ENCODE measurements at places on chromosomes 1 and 21. TPM values are rescaled to one million over a fixed set of nuclear protein-coding genes. Genes with fewer than 3 reads are reported as not detected.

- no peak for DNase-seq
These were observed 64.8 kb upstream of the MRPS6 start for GRCh38 chr21:34008618-34009017.

- no peak for DNase-seq
These were observed 67.8 kb upstream of the BCL10 start for GRCh38 chr1:85344256-85344694.

GRCh38 chr1:23421343-23421742, 3.2 kb downstream of the TCEA3 start:
- no peak for DNase-seq

DNA sequence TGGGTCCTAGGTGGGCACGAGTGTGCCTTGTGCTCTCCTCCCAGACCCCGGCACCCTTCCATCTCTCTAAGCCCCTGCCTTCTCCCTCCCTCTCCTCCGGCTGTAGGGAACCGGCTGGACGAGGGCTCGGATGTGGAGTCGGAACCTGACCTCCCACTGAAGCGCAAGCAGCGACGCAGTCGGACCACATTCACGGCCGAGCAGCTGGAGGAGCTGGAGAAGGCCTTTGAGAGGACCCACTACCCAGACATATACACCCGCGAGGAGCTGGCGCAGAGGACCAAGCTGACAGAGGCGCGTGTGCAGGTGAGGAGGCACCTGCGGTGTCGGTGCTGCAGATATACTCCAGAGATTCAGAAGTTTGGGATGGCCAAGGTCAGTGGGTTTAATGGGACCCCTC, 61.0 kb downstream of the PAX7 start:
- no peak for DNase-seq

DNA sequence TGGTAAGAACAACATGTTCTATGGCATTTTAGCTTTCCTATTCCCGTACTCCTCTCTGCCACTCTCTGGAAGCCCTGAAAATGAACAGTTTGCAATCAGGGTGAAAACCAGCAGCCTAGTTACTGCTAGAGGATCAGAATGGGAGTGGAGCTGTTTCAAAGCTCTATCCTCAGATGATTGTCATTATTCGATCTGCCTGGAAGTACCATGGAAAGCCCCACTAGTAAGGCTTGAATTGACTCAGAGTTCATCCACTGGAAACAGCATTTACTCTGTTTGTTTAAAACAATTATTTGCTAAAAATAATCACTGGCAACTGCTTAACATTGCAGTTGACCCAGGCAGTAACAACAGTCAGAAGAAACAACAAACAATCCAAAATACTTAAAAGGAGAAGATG, 91.2 kb downstream of the USH2A start:
- no peak for DNase-seq

- no peak for DNase-seq
These were observed 15.6 kb upstream of the TTLL10 start for GRCh38 chr1:1157914-1158710.

The DHX9 gene
- 402 TPM for total RNA-seq

The MX2 gene
- total RNA-seq: 7.4 TPM

Data from activated T-cell treated with anti-CD3 and anti-CD28 coated beads, Interleukin-2, amount 50 U/mL, for 4 hours (primary cell).